NCI-H2029 treated with DMSO at 0.1 percent for 48 hours (cell line): ENCODE measurements at places on chromosomes 16 and 17.

DNA sequence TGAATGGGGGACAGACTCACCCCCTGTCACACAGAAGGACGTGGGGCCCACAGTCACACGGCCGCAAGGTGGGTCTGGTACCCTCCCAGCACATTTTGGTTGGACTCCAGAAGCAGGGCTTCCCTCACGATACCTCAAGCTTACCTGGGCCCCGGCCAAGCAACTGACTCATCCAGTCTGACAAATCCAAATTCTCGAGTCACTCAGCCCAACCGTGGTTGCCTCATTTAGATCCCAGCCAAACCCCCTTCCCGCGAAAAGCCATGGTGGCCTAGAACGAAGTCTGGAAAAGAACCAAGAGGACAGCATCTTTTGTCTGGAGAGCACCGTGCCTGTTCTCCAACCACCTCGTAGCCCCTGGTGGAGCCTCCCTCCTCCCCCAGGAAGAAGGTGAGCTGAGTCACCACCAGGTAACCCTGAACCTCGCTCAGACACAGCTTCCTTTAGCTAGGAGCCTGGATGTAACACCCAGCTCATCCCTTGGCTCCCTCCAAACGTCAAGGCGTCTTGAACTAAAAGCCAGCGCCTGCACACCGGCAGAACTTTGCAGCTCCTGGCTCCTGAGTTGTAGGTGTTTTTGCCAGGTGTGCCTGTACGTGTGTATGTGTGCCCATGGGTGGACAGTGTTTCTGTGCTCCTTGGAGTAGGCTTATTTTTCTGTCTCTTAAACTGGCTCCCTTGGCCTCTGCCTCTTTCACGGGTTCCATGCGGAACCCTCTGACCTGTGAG, 78.9 kb downstream of the CMIP start:
- no peak for DNase-seq

DNA sequence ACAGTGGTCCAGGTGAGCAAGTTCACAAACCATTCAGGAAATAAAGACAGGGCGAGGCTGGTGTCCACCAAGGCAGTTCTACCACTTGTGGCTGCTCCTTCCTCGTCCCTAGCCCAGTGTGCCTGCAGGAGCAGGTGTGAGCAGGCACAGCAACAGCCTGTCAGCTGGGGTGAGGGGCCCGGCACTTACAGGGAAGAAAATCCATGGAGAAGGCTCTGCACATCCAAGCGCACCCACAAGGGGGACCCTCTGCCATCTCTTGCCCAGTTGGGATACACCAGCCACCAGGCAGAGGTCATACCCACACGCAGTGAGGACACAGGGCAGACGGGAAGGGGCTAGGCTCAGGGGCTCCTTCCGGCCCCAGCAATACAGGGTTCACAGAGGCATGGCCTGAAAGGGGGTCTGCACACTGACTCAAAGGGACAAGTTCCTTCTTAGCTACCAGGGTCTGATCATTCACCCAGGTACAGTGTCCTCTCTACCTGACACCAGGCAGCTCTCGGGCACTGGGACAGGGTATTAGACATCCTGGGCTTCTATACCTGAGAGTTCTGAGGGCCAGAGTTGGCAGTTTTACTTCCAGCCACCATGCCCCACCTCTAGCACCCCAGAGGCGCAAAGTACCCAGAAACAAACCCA, 27.0 kb downstream of the CDIP1 start:
- no peak for DNase-seq

DNA sequence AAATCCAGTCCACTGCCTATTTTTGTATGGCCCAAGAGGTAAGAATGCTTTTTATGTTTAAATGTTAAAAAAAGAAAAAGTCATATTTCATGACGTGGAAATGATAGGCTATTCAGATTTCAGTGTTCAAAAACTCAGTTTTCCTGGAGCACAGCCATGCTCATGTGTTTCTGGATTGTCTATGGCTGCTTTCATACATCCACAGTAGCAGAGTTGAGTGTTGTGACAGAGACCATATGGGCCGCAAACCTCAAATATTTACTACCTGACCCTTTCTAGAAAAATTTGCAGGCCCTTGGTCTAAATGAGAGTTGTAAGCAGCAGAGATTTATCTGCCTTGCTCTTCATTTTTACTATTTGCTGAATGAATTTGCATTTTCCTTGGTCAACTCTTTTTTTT, 264.1 kb downstream of the CBLN1 start:
- DNase-seq: no peak

DNA sequence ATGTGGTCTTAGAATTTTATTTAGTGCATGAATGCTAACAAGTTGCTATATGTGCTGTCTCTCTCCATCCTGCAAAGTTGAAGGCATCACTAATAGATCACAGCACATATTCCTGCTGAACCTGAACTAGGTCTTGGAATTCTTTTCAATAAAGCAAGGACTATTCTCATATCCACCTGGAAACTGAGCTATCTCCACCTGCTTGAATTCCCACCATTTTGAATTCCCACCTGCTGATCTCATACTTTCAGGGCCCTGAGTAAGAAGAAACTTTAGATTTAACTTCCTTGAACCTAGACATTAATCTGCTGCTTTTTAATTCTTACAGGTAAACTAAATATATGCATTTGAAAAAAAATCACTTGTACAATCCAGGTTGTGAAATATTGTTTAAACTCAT, 445.3 kb upstream of the CCL2 start:
- DNase-seq: no peak

GRCh38 chr16:3961449-3961849, 80.9 kb upstream of the CREBBP start:
- no peak for DNase-seq

GRCh38 chr17:81090361-81091136, 55.6 kb downstream of the BAIAP2 start:
- no peak for DNase-seq

DNA sequence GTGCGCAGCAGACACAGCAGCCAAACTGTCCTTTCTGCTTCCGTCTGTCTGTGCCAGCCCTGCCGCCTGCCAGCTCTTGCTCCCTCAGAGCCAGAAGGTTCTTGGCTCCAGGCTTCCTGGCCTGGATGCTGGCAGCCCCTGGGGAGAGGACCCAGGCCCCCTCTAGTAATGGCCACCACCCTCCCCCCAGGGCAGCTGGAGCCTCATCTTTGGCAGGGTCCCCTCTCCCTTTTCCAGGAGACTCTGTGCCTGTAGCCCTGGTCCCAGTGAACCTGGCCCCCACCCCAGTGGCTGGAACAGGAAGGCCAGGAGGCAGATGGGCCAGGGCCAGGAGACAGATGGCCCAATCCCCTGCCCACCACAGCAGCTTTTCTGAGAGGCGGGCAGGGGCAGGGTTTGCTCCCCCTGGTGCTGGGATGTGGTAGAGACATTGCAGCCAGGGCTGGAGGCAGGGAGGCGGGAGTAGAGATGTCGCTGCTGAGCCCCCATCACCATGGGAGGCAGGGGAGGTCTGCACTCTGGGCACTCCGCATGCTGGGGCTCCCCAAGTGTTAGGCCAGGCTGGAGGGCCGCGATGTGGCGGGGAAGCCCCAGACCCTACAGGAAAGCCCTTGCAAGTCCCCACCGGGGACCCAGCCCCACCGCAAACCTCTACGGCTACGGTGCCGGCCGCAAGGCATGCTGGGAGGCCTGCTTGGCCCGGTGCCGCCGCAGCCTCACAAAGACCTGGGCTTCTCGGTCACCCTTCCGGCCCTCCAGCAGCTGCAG, 16.7 kb downstream of the UNC13D start:
- DNase-seq: peak; percentile 30

DNA sequence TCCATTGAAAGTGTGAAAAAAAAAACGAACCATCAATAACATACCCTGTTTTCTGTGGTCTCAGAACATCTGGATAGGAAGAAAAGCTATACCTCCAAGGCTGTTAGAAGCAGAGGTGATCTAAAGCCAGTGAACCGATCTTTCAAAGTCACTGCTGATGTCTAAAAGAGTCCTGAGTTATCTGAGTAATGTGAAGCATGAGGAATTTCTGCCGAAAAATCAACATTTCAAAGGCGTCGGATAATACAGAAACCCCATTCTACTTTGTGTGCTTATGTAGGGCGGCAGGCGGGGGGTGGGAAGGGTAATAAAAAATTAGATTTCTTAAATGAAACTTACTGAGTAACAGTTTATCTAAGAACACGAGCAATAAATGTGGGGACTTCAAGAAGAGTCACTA, 3.9 kb downstream of the XYLT1 start:
- DNase-seq: no peak

DNA sequence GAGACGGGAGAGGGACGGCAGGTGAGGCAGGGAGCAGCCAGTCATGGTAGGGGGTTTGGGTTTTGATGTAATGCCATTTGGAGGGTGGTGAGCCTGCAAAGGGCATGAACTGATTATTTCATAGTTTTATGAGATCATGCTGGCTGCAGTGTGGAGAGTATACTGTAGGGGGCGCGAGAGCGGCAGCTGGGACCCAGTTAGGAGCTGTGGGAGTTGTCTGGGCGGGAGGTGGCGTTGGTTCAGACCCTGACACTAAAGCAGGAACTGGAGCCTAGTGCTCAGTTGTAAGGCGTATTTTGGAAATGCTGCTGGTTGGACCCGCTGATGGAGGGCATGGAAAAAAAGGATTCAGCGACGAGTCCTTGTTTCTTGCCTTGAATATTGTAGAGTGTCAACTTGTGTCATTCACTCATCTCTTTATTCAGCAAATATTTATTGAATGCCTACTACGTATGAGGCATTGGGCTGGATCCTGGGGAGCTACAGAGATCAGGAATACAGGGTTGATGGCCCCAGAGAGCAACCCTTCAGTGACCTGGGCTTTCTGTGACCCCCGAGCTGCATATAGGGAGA, 23.7 kb upstream of the KDM8 start:
- DNase-seq: no peak

DNA sequence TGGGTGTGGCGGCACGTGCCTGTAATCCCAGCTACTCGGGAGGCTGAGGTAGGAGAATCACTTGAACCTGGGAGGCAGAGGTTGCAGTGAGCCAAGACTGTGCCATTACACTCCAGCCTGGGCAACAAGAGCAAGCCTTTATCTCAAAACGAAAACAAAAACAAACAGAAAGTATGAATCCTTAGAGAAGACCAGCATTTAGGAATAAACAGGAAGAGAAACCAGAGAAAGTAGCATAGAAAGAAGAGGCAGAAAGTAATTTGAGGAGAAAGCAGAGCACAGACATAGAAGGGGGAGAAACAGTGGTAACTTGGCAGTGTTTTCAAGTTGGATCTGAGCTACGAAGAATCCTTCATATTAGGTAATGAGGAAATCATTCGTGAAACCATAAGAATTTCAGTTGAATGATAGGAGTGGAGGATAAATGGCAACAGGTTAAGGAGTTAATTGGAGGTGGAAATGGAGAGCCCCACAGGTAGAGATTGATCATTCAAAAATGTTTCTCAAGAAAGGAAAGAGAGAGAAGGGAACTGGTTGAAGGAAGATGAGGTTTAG, 9.7 kb upstream of the CCL2 start:
- no peak for DNase-seq

DNA sequence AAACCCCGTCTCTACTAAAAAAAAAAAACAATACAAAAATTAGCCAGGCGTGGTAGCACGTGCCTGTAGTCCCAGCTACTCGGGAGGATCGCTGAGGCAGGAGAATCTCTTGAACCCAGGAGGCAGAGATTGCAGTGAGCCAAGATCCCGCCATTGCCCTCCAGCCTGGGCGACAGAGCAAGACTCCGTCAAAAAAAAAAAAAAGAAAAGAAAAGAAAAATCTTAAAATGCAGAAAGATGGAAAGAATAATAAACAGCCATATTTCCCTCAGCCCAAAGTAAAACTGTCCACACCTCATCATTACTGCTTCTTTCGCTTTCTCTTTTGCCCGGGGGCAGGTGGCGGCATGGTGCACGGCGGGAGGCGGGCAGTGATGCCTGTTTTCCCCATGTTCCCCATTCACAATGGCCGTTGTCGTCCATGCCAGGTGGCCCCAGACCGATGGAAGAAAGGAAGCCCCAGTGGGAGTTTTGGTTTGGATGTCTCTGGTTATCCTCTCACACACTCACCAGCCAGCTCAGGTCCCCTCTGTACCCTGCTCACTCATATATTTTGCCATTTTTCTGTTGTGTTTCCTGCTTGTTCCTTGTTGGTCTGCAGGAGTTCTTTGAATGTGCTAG, 37.0 kb upstream of the PEMT start:
- DNase-seq: no peak

DNA sequence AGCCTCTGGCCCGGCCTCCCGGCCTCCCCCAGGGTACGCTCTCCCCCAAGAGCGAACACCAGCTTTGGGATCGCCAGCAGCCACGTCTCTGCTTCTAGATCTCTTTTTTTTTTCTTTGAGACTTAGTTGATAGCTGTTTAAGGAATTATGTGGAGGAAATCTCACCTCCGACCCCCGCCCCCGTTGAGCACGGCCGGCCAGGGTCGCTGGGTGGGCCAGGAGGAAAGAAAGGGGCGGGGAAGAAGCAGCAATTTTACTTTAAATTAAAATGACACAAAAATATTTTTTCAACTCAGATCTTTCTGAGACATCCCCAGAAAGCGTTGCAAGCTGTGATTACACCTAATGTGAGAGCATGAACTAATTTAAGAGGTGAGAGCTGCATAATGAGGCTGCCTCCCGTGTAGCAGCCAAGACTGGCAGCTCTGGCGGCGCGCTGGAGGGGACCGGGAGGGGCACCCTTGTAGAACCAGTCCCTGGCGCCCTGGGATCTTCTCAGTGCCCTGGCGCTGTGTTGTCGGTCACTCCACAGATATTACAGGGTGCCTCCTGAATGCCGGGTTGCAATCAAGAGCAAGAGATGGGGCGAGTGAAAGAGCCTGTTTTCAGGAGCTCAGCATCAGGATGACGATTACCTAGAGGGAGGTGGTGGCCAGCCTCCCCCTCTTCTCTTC, 1.9 kb upstream of the CBLN1 start:
- no peak for DNase-seq

DNA sequence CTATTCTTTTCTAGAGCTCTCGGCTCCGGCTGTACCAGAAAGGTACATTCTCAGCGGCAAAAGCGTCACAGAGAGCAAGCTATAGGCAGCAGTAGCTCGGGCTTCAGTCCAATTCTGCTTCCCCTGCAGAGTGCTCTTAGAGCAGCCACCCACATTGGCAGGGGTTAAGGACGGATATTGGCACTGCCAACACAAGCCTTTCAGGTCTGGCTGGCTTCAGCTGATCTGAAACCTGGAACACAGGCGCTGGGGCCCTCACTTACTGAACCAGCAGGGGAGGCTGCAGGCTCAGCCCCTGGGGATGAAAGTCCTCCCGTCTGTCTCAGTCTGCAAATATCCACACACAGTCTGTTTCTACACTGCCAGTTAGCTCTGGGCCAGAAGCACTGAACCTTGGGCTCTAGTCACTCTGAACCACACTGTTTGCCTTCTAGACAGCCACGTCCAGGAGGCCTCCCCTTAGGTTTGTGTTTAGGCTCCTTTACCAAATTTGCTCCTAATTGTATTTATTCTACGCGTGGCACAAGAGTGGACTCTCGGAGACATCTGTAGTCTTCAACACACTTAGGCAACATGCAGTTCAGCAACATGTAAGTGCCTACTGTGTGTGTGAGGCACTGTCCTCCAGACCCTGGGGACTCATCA, 40.1 kb downstream of the HIC1 start:
- DNase-seq: peak; percentile 71

DNA sequence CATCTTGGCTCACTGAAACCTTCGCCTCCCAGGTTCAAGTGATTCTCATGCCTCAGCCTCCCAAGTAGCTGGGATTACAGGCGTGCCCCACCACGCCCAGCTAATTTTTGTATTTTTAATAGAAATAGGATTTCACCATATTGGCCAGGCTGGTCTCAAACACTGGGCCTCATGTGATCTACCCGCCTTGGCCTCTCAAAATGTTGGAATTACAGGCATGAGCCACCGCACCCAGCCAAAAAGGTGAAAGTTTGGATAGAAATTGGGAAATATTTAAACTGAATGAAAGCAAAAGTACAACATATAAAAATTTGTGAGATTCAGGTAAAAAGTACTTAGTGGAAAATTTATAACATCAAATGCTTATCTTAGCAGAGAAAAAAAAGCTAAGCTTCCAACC, 52.9 kb upstream of the KIFC3 start:
- no peak for DNase-seq
